ENCODE measurements at places on chromosomes 11 and 22.
A peak's percentile ranks its signal among the peaks of the same experiment; 100 is the strongest.

GRCh38 chr22:32858957-32859356 is 57.5 kb downstream of the TIMP3 start:
- no peak for DNase-seq

GRCh38 chr11:62608776-62609175 is 3.8 kb downstream of the EML3 start:
- no peak for DNase-seq

DNA sequence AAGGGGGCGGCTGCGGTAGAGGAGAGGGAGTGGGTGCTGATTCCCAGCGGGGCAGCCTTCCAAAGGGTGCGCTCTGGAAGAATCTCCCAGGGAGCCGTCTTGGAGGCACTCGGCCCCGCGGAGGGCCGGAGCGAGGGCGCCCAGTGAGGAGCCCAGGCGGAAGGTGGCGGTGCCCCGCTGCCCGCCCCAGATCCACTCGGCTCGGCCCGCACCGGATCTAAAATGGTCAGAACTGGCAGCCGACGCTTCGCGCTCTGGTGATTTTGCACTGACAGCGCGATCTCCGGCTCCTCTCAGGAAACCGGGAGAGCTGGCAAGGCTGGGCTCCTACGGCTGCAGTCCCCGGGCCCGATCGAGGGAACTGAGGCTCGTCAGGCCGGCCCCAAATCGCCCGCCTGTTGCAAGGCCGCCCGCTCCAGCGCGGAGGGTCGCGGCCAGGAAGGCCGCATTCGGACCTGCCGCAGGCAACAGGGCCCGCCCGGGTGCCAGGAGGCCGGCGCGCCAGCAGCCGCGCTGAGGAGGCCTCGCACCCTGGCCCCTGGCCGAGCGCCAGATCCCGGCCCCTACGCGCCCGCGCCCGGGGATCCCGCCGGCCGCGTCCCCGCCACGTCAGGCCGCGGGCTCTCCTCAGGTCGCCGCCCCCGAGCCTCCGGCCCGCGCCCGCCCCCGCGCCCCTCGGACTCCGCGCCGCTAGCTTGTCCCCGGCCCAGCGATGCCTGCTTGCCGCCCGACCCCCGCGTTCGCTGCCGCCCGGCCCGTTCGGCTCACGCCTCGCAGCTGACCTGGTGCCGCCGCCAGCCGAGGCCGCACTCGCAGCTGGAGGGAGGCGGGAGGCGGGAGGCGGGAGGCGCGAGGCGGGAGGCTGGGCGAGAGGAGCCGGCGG is at the start of gene KLHL22:
Gene KLHL22 (minus strand): TSS at position 818 of the 883 bp plus-strand sequence. CDS start 6,584 bp downstream, outside the sequence.
- DNase-seq, result no peak

DNA sequence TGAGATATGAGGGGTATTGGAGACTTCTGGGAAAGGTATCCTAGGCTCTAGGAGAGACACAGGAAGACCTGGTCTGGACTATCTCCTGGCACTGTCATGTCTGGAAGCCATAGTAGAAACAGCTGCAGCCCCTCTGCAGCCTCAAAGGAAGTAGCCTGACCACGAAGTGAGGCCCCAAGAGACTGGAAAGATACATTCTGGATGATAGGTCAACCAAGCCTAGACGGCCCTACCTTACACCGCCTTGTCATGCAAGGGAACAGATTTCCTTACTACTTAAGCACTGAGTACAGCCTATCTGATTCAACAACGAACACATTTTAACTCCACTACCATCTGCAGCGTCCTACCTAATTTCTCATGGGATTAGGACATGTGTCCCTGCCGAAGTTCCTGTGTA is 31.1 kb downstream of the UQCR10 start:
- no peak for DNase-seq

DNA sequence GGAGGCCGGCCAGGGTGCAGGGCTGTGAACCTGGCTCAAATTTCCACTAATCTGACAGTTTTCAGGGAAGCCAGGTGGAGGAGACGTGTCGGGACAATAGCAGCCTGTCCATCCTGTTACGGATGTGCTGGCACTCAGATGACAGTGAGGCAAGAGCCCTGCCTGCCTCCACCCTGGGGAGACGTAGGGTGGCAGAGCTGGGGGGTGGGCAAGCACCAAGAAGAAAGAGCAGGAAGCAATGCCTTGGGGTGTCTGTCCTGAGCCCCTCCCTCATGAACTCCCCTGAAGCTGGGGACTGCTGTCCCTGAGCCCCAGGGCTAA is 10.0 kb upstream of the TRIM29 start:
- DNase-seq, result no peak

DNA sequence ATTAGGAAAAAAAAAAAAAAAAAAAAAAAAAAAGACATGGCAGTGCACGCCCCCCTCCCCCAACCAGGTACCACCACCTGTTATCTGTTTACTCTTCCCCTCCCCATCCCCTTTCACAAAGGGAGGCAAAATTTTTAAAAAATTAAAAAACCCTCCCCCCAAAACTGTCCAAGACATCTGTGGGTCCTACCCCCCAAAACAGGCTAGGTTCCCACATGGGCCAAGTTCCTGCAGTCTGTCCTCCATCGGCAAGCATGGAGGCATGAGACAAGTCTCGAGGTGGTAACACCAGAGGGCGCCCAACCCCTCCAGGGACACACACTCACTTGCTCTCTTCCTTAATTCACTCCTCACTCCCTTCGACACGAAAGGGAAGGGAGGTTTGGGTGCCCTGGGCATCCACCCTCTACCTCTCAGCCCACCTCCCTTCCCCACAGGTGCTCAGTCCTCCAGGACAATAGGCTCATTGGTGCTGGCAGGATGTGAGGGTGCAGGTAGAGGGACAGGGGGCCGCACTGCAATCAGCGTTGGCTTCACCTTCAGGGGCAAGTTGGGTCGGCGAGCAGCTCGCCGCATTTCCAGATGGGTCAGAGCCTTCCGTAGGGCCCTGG is 2.2 kb upstream of the TUT1 start:
- no peak for DNase-seq

DNA sequence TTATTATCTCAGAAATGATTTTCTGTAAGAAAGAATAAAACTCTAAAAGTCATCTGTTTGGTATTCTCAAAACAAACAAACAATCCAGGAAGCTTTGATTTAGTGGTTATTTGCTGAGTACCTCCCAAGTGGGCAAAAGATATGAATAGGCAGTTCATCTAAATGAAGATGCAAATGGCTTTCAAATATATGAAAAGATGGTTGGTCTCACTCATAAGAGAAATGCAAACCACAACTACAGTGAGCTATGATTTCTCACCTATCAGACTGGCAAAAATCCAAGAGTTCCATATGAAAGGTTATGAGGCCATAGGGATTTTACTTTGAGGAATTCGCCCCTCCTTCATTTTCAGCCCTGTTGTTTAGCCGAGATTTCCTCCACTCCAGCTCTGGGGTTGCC is 11.3 kb upstream of the P2RY2 start:
- no peak for DNase-seq

DNA sequence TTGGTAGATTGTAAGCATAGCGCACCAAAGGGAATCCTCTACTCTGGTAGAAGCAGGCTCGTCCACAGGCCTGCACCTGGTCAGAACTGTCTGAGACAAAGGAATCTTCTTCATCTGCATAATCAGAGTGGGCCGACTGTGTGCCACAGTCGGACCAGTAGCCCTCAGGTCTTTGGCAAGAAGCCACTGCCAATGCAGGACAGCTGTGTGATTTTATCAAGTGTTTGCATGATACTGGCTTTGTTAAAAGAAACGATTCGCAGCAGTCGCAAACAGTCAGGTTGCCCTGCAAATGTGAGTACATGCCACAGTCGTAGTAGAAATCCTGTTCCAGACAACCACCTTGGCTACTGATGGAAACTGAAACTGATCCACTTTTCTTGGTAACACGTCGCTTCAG is 4.9 kb upstream of the CCDC34 start:
- DNase-seq, result no peak

GRCh38 chr22:17938484-17938924 is 85.9 kb downstream of the MICAL3 start:
- DNase-seq, result no peak

DNA sequence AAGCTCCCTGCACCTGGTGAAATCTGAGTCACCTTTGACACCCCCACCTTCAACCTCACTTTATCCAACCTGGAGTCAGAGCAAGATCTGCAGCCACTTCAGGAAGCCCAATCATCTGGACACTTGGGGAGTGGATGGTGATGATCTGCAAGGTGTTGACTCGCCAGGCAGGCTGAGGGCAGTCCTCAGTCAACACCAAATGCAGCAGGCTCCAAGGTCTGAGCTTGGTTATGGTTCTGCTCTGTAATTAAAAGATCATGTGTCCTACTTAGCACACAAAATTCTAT is 446.9 kb downstream of the BRD1 start:
- DNase-seq, result no peak

DNA sequence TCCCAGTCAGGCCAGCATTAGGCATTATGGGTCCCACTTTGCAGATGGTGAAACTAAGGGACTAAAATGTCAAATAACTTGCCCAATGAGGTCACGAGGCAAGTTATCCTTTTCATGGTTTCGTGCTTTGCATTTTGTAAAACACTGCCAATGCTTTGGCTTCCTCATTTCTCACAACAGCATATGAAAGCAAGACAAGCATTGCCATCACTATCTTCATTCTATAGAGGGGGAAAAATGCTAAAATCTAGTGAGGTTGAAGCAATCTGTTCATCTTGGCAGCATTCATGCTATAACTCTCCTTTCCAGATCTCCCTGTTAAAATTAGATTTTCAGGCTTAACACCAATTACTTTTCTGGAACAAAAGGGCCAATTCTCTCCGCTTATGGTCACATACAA is 14.8 kb downstream of the FAM181B start:
- no peak for DNase-seq

- no peak for DNase-seq
Observed at GRCh38 chr11:133175103-133175502, 357.2 kb downstream of the OPCML start.

DNA sequence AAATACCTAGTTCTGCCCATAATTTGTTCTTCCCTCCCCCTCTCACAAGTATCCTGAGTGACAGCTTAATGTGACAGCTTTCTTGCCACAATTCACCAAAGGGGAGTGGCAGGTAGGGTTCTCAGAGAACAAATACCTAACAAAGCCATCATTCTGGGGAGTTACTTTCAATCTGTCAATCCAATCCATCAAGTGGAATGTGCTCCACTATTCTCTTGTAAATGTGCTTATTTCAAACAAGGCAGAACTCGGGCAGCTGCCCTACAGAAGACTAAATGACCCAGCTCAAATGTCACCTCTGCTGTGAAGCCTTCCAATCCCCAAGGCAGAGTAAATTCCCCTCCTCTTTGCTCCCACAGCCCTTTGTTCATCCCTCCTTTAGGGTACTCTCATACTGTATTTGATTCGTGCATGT is 27.8 kb downstream of the LGR4 start:
- no peak for DNase-seq

DNA sequence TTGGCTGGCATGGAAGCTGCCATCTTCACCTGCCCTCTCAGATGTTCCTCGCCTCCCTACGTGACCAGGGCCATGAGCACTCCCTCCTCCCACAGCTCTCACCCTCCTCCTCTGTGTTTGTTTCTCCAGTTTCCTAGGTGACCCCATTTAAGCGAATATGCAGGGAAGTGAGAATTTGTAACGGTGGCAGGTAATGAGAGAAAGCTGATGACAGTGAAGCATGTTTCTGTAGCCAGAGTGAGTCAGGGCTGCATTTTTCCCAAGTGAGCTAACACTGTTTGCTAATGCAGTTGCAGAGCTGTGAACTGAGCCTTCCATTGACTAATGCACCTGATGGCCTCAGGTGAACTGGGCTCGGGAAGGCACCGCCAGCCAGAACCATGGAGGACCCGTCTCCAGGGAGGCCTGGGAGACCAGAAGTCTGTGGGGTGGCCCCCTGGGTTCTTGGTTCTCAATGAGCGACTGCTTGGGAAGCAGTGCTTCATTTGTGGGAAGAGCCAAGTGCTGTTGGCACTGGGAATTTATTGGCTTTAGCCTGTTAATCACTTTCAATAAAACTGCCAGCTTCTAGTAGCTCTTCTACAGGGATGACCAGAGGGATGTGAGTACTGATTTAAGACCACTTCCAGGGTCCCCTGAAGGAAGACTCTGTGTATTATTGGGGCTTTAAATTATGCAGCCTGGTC is 64.5 kb downstream of the BARX2 start:
- no peak for DNase-seq

- DNase-seq, result no peak
Observed at GRCh38 chr11:64503186-64503753, 87.8 kb upstream of the SLC22A12 start.

GRCh38 chr11:115499891-115500290 is 4.3 kb downstream of the CADM1 start:
- DNase-seq, result no peak

- no peak for DNase-seq
Observed at GRCh38 chr11:124762105-124762623, at the start of gene ESAM. Gene ESAM, minus strand, starts transcription at chr11:124762290. Its CDS starts 136 bp downstream, at chr11:124762154.

DNA sequence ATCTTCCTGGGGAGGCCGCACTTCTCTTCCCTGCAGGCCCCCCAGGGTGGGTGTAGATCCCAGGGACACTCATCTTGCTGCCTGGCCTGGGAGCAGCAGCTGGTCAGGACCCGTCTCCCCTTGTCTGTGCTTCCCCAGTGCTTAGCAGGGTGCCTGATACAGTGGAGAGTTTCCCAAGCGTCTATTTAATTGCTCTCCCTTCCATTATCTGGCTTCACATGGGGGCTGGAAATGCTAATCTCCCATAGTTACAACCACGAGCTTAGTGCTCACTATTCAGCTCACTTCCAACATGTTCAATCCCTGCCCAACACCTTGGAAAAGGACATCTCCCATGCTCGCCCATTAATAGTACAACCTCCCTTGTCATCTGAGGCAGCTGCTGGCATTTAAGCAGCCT is 100.5 kb downstream of the DSCAML1 start:
- no peak for DNase-seq

DNA sequence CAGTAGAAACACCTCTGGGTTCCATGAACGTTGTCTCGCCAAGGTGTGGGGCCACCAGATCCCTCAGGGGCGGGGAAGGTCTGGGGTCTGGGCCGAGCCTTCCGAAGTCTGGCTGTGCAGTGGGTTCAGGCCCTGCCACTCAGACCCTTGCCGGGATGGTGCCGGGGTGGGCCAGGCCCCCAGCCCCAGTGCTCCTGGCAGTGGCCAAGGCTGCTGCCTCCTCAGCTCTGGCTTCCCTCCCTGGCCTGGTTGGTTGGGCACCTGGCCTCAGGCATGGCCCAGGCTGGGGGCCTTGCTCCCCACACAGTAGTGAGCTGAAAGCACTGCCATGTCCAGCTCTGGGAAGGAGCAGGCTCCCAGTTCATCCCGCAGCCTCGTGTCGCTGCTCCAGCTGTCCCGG is 48.2 kb upstream of the PPARA start:
- no peak for DNase-seq

DNA sequence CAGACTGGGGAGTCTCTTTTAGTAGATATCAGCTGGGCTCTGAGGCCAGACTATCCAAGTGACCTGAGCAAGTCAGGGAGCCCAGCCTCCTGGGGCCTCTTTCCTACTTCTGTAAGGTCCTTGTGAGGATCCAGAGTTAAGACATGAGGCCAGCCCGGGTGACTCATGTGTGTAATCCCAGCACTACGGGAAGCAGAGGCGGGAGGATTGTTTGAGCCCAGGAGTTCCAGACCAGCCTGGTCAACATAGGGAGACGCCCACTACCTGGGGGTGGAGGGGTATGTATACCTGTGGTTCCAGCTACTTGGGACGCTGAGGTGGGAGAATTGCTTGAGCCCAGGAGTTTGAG is 36.9 kb upstream of the POLA2 start:
- DNase-seq, result peak; percentile 40

GRCh38 chr11:126104420-126104819 is 41.8 kb upstream of the CDON start:
- DNase-seq, result no peak

- no peak for DNase-seq
Observed at GRCh38 chr22:24201681-24202614, 20.7 kb downstream of the SUSD2 start.

All from smooth muscle cell of the brain vasculature (primary cell).